Fibroblast of upper back skin (primary cell): ENCODE measurements at places on chromosomes 6 and 20.

- DNase-seq = no peak
These were observed 344.2 kb downstream of the HDGFL1 start for GRCh38 chr6:22913612-22914011.

GRCh38 chr6:2931970-2932748 is 29.1 kb upstream of the SERPINB9 start:
- peak; percentile 61 for DNase-seq

- no peak for DNase-seq
These were observed 1.1 kb upstream of the TRAM2 start for GRCh38 chr6:52577778-52578463.

DNA sequence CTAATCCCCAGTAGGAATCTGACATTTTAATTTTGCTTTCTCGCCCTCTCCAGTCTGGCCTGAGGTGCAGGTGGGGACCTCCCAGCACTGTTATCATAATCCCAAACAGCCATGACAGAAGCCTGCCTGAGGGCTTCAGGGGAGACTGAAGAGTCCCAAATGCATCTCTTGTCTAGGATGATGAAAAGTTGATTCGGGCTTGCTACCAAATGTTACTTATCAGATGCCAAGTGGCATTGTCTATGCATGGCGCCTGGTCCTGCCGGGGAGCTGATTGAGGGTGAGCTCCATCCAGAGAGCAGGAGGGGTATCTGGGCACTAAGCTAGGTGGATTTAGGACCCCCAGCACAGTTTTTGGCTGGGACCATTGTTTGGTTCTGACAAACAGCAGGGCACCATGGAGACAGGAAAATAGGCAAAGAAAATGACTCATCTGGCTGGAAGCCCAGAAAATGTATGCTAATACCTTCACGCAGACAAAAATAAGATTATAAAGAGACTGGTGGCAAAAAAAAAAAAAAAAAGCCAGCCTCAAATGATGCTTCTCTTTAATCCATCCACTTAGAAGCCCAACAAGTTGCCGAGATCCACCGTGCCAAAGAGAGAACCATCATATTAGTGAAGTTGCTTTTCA is 513.7 kb upstream of the SULF2 start:
- DNase-seq = peak; percentile 96

DNA sequence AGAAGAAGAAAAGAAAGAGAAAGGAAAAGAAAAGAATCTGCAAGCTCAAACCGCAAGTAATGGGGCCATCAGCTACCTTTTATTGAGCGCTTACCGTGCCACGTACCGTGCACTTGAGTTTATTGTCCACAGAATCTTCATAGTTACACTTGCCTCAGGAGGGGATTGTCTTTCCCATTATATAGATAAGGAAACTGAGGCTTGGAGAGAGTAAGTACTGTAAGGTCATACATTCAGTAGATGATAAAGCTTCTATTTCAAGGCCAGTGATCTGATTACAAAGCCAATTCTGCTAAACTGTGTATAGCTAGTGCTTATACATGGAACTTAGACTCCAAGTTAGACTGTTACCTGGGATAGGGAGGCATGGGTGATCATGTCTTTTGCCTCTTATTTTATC is 110.4 kb upstream of the IYD start:
- no peak for DNase-seq

DNA sequence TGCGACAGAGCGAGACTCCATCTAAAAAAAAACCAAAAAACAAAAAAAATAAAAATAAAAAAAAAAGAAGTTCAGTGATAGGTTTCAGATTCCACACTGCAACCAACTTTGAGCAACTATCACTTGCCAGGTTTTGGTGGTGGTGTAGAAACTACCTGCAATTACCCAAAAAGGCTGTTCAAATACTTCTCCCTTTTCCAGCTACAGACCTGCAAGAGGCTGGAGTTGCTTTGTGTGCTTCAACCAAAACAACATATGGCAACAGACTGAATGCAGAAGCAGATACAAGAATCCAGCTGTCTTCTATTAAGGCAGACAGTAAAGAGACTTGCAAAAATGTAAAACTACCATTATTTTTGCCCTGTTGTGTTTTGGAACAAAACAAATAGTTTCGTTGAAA is 9.3 kb upstream of the BCAS1 start:
- DNase-seq = no peak

- DNase-seq = peak; percentile 12
These were observed 69.0 kb upstream of the CCN2 start for GRCh38 chr6:132020138-132020581.

GRCh38 chr6:77366798-77367197 is 96.5 kb downstream of the HTR1B start:
- no peak for DNase-seq

GRCh38 chr6:47207261-47207660 is 102.4 kb downstream of the TNFRSF21 start:
- DNase-seq = no peak

- peak; percentile 72 for DNase-seq
These were observed 187.7 kb downstream of the UST start for GRCh38 chr6:148934539-148934938.

DNA sequence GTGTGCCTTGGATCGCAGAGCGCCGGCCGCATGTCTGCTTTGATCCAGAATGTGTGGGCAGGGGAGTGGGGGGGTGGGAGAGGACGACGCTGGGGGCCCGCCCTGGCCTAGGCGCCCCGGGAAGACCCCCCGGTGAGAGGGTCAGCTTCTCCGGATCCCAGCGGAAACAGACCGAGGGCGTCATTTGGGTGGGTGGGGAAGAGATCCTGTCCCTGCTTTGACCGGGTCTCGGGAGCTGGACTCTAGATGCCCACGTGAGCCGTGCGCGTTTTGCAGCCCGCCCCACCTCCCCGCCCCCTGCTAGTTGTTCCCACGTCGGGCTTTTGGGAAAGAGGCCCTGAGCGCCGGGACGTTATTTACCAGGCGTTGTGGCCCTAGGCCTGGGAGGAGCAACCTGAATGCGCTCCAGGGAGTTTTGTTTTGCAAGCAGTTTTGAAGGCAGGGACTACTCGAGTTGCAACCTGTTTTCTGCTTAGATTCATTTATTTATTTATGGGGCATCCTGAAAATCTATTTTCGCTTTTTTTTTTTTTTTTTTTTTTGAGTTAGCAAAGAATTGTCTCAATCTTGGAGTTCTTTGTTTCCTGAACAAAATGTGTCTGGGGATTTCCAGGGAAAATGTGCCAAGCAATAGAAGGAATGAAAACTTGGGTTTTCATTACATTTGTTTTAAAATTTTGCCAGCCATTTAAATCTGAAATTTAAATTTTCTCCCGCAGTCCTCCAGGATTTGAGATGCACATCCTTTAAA is 1.6 kb downstream of the DSP start:
- DNase-seq = peak; percentile 60

DNA sequence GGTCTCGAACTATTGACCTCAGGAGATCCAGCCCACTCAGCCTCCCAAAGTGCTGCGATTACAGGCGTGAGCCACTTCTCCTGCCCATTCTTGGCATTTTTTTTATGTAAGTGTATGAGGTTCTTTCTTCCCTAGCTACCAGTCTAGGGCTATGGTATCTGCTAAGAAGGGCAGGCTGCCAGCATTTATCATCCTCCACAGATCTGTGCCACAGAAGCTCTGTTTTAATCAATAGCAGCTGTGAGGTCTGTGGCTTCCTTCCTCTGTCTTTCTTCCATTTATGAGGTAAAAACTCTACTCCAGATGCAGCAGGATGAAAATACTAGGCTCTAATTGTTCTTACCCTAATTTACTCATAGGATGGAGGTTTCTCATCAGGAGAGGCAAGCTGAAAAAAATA is 1382.4 kb upstream of the ADGRB3 start:
- peak; percentile 46 for DNase-seq

DNA sequence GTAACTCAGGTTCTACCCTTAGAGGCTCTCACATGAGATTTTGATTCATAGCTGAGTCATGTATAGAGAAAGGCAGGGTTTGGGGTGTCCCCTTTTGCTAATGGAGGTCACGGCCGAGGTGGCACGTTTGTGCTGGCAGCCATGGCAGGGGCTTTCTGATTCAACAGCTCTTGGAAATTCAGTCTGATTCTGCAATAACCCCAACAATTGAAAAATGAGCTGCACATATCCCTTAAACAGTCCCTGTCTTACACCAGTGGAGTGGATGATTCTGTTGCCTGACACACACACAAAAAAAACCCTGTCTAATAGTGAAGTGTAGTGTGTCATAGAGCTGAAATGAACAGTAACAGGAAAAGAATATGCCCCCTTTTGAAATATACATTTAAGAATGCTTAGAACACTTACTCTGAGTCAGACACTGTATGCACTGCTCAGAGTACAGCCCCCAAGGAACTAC is 40.4 kb upstream of the ARG1 start:
- DNase-seq = no peak

GRCh38 chr20:54590856-54591255 is 115.5 kb downstream of the DOK5 start:
- peak; percentile 23 for DNase-seq

- peak; percentile 10 for DNase-seq
These were observed 1.5 kb downstream of the TGM3 start for GRCh38 chr20:2297357-2297728.

GRCh38 chr6:38420207-38420606 is 219.5 kb downstream of the BTBD9 start:
- no peak for DNase-seq

DNA sequence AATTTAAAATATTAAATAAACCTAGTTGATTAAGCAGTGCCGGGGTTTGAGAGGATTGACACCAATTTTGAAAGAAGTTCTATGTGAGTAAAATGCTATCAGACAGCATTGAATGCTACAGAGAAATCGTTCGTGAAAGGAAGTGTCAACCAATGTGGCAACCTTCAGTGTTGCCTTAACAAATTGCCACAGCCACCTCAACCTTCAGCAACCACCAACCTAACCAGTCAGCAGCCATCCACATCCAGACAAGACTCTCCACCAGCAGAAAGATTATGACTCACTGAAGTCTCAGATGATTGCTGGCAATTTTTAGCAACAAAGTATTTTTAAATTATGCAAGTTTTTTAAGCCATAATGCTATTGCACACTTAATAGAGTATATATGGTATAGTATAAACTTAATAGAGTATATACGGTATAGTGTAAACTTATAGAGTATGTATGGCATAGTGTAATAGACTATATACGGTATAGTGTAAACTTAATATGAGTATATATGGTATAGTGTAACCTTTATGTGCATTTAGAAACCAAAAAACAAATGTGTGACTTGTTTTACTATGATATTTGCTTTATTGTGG is 65.3 kb upstream of the ID4 start:
- peak; percentile 77 for DNase-seq

GRCh38 chr6:63724721-63725120 is 89.1 kb downstream of the PHF3 start:
- DNase-seq = no peak

- no peak for DNase-seq
These were observed 3.3 kb downstream of the SLC17A2 start for GRCh38 chr6:25927178-25927577.

DNA sequence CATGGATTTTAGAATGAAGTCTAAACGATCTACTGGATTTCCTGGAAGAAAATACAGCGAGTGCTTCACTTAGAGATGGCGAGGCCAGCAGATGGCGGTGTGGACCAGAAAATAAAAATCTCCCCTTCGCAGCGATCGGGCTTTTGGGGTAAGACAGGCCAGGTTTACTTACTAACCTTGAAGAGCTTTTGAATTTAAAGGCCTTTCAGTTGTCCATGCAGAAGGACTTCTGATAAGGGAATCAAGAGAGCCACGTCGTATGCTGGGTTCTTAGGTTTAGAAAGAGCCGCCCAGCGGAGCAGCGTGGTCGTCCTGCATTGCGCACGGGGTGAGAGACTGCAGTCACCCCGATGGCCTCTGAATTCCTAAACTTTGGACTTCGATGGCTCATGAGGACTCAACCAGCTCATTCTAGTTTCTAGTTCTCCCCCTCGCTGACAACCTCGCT is 125.2 kb upstream of the RALGAPA2 start:
- DNase-seq = peak; percentile 32

DNA sequence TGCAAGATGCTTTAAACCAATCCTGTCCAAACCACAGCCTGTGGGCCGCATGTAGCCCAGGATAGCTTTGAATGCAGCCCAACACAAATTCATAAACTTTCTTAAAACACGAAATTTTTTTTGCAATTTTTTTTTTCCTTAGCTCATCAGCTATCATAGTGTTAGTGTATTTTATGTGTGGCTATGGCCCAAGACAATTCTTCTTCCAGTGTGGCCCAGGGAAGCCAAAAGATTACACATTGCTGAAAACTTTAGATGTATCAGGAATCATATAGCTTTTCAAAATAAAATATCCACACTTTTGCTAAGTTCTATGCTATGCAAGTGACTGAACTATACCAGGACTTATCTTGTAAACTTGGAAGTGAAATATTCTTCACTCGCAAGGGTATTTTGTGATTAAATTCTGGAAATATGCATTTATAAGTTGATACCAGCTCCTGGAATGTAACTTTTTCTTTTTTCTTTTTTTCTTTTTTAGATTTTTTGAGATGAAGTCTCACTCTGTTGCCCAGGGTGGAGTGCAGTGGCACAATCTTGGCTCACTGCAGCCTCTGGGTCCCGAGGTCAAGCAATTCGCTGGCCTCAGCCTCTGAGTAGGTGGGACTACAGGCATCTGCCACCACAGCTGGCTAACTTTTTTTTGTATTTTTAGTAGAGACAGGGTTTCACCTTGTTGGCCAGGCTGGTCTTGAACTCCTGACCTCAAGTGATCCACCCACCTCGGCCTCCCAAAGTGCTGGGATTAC is 49.8 kb downstream of the MTHFD1L start:
- DNase-seq = peak; percentile 53

- DNase-seq = peak; percentile 44
These were observed 17.9 kb upstream of the SNHG17 start for GRCh38 chr20:38452880-38453624.

DNA sequence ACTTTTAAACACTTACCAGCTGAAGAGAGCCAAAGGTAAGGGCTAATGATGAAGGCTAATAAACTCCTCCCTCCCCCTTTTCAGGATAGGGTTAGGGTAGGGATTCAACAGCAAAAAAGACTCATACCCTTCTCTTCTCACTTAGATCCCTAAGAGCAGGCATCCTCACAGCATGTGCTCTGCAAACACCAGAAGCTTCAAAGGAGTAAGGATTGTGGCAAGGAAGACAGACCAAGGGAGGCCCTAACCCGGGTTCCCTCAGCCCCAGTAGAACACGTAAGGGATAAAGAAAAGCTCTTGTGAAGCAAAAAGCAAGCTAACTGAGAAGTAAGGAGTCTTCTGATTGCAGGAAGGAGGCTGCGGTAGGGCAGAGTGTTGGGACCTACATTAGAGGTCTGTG is 11.6 kb downstream of the MAP3K7 start:
- no peak for DNase-seq

- no peak for DNase-seq
These were observed 24.3 kb upstream of the CDH22 start for GRCh38 chr20:46332373-46333160.

DNA sequence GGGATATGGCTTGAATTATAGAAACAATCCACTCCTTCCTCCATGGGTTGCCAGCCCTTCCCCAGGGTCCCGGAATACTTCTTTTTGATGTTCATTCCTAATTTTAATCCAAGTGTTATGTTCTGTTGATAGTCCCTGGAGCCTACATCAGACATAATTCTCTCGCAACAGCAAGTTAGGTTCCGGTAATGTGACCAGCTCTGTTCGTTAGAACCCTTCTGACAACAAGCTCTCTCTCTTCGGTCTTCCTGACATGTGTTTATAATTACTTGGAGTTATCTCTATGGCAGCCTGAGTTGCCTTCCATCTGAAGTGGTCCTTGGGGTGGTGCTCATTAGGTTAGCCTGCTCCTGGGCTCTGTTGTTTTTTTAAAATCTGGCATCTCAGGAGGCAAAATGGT is 506.9 kb upstream of the JARID2 start:
- DNase-seq = no peak

- DNase-seq = peak; percentile 98
These were observed 347.7 kb downstream of the BCKDHB start for GRCh38 chr6:80454197-80454596.
